Iris pigment epithelial cell (primary cell): ENCODE measurements at places on chromosomes 2 and 18.

GRCh38 chr18:50131591-50131990 lies 63.4 kb downstream of the MYO5B start:
- no peak for DNase-seq

- no peak for DNase-seq
Observed at GRCh38 chr2:73033766-73034381, 37.6 kb downstream of the SFXN5 start.

- no peak for DNase-seq
Observed at GRCh38 chr2:45975752-45976517, 321.3 kb upstream of the EPAS1 start.

DNA sequence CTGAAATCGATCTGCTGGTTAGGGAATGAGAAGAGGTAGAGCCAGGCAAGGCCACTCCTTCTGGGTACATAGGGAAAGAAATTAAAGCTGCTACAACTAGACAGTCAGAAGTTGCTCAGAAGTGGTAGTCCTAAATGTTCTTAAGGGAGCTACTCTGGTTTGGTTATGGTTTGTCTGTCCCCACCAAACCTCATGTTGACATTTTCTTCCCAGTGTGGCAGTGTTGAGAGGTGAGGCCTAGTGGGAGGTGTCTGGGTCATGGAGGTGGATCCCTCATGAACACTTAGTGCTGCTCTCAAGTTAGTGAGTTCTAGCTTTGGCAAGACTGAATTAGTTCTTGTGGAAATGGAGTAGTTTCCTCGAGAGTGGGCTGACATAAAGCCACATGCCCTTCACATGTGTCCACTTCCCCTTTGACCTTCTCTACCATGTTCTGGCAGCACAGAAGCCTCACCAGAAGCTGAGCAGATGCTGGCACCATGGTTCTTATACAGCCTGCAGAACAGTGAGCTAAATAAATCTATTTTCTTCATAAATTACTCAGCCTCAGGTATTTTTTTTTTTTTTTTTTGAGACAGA lies 14.7 kb downstream of the RNF103 start:
- no peak for DNase-seq

GRCh38 chr2:152452256-152452973 lies 117.4 kb downstream of the FMNL2 start:
- DNase-seq: no peak

DNA sequence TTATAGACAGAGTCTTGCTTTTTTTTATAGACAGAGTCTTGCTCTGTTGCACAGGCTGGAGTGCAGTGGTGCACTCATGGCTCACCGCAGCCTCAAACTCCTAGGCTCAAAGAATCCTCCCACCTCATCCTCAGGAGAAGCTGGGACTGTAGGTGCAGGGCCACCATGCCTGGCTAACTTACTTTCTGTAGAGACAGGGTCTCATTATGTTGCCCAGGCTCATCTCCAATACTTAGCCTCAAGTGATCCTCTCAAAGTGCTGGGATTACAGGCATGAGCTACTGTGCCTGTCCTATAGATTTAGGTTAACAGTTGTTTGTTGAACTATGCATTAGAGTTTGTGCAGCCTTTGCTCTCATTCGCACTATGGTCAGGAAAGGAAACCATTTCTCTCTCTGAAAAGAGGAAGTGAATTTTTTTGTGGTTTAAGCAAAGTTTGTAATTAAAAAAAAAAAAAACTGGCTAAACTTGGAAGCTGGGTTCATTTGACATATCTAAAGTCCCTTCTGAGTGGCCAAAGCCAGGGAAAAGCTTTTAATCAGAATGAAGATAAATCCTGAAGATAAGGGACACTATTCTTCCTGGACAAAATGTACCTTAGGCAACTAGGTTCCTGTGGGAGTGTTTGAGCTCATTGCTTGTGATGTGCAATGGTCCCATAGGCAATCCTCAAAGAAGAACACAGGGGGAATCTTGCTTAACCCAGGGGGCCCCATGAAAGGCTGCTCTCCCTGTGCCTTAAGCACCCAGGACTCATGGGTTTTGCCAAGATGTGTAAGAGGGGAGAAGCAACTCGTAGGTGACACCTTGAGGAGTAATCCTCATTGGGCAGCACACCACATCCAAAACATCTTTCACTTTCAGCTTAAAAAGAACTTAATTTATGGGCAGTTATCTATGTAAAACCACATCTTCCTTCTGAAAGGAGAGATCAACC lies 201.7 kb downstream of the MREG start:
- no peak for DNase-seq

GRCh38 chr2:58532641-58533040 lies 291.5 kb upstream of the FANCL start:
- DNase-seq: no peak

DNA sequence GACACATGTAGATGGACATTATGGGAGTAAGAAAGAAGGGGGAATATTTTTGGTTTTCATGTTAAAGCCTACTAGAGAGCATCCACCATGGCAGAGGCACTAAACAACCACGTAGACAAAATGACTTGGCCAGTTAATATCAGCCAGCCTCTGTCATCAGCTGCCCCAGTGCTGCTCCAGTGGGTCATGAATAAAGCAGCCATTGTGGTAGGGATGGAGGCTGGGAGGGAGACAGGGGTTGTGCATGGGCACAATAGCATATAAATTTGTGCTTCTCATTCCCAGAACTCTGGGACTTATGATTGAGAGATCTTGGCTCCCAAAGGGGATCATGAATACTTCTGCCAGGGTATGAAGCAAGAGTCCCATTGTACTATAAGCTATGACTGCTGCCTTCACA lies 31.1 kb upstream of the CXCR4 start:
- no peak for DNase-seq

DNA sequence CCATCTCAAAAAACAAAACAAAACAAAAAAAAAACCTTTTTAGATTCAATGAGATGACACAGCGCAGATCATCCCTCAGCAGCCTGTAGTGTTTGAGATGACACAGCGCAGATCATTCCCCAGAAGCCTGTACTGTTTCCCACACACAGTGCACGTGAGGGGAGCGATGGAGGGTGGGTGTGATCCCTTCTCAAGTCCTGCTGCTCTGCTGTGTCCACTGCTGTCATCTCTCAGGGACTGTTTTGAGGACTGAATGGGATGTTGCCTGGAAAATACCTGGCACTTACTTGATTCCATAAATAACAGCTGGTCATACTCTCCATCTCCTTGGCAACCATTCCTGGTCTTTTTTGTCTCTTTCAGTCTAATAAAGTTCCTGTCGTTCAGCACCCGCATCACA lies 25.7 kb downstream of the TGOLN2 start:
- DNase-seq: no peak

GRCh38 chr18:72871091-72871490 lies 3.3 kb upstream of the NETO1 start:
- DNase-seq: peak; percentile 5

DNA sequence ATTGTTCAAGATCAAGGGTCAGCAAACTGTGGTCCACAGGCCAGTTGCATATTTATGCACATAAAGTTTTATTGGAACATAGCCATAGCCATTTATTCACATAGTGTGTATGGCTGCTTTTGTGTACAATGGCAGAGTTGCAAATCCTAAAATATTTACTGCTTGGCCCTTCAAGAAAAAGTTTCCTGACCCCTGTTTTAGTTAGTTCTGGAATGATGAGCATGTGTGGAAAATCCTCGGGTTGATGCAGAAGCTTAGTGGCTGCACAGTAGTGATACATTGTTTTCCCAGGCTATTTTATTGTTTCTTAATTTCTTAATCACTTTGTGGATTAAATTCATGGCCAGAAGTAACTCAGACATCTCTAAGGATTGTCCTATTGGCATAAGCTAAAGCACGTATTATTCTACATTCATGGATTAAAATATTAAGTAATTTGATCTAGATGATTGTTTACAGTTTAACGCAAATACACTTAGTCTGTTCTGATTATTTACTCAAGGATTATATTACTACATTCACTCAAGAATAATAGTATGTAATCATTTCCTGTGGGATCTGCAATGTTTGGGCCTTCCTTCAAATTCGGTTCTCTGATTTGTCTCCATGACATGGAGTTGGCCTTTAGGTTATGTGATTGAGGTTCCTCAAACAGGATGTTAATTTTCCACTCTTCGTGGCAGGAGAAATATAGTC lies 165.5 kb downstream of the TMEM247 start:
- peak; percentile 81 for DNase-seq

DNA sequence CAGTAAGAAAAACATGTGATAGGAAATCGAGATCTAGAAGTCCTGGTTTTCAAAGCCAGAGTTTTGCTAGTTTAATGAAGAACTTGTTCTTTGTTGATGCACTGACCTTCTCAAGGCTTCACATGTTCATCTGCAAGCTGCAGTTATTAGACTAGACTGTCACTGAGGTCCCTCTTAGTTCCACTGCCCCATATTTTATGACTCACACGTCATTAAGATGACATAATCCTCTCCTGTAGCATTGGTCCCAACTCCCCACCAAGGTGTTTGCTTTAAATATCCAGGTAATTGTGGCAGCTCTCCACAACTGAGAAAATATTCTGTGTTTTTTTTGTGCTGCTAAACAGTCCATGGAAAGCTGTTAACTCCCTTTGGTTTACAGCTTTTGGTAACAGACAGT lies 149.7 kb downstream of the MREG start:
- no peak for DNase-seq
